ENCODE measurements at places on chromosomes 7 and 10.
A peak's percentile ranks its signal among the peaks of the same experiment; 100 is the strongest.

DNA sequence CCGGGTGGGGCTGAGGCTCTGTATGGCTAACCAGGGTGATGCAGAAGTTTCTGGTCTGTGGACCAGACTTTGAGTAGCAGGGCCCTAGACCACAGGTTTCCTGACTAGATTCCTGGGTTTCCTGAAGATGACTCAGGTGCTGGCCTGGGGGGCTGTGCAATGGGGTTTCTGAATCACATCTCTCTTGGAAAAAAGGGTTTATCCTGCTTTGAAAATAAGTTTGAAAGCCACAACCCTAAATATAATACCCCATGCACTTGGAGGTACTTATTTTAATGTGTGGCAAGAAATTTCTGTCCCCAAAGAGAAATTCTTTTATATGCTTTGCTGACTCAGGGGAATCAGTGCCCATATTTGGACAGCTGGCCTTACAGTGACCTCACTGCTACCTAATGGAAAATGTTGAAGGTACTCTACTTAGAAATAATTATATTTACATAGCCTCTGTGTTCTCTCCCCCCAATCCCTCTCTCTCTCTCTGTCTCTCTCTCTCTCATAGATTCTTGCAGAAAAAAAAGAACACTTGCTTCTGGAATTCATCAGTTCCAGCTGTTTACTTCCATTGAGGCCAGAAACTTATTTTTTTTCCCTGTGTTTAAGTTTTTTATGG lies 184.4 kb upstream of the LYZL2 start:
- DNase-seq, result no peak

DNA sequence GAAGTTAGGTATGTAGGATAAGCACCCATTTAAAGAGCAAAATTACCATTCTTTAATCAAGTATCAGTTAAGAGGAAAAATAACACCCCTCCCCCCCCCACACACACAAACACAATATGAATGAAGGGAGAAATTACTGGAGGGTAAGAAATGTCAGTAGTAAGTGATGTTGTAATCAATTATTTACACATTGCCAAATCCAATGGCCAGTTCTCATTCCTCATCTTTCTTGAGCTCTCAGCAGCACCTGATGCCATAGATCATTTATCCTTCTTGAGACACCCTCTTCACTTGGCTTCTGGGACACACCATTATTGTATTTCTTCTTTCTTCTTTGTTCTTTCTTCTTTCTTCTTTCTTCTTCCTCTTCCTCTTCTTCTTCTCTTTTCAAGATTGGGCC lies 33.7 kb upstream of the FAM3C start:
- no peak for DNase-seq

GRCh38 chr10:118139321-118139720 lies 92.6 kb upstream of the RAB11FIP2 start:
- DNase-seq, result no peak

DNA sequence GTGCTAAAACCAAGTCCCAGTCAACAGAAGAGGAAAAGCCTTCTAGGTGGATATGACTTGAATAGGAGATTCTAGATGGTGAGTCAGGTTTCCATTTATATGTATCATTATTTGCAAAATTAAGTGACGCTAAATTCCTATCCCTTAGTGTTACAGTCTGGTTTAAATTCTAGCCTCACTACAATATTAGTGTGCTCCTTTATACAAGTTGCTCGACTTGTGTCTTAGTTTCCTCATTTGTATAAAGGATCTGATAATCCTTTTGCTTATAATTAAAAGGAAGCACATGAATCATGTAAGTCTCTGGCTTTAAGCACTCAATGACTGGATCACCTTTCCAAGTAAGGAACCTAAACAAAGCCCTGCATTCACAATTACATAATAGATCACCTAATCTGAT lies 105.7 kb downstream of the SVOPL start:
- DNase-seq, result no peak

DNA sequence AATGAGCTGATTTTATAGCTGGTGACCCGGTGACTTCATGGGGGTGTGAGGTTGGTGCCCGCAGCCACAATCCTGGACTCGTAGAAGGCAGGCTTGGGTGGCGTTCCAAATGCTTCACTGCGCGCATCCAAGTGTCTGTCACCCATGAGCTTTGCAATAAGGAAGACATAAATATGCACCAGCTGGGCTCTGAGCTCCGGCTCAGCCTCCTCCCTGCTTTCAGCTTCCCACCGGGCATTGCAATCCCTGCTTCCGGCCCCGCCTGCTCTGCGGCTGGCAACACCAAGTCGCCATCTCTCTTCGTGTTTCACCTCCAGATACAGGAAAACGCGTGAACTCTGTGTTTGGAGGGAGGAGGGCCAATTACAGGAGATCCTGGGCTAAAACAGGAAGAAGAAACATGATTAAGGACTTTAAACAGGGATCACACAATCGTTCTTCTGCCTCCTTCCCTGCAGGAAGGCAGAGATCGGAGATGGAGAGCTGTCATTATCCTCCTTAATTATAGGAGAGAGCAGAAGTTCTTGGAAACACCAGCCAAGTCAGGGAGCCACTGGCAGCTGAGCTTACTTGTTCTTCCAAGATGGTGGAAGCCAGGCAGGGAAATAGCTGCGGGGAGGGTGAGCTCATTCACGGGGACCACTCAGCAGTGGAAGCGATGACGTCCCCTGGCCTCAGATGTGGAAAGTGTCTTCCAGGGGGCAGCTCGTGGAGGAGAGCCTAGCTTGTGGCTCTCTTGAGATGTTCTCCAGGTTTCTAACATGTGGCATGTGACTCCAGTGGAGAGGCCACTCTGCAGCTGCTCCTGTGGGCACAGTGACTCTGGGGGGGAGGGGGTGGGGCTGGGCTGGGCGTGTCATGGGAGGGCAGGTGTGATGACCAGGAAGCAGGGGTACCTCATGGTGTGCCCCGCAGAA lies 134.9 kb downstream of the CAMK1D start:
- no peak for DNase-seq

DNA sequence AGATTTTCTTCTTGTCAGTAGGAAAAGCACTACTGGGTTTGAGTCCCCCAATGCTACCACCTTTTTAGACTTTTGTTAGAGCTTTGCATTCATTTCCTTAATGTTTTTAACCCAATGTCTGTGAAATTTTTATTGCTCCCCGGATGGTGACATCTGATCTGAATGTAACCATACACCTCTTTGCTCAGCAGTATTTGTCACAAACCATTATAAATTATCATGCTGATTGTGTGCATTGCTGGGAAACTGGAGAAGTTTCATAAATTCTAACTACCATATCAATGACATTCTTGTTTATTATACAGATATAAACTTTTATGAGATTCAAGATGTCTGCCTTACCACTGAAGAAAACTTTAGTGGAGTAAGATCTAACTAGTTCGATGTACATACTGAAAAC lies 8.5 kb downstream of the NRP1 start:
- DNase-seq, result no peak

DNA sequence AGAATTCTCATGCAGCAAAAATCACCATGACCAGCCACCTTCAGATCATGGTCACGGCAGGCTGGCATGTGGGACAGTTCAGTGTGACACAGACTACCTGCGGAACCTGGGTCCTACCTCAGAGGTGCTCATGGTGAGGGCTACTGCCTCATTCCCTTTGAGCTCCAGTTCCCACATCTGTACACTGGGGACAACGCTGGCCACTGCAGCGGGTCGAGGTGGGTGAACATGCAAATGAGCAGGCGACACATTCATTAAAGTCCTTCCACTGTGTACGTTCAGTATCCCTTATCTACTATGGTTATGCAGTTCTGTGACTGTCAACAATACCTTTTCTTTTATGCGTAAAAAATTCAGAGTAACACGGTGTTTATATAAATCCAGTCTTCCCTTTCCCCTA lies 218.7 kb upstream of the AOAH start:
- DNase-seq, result no peak

DNA sequence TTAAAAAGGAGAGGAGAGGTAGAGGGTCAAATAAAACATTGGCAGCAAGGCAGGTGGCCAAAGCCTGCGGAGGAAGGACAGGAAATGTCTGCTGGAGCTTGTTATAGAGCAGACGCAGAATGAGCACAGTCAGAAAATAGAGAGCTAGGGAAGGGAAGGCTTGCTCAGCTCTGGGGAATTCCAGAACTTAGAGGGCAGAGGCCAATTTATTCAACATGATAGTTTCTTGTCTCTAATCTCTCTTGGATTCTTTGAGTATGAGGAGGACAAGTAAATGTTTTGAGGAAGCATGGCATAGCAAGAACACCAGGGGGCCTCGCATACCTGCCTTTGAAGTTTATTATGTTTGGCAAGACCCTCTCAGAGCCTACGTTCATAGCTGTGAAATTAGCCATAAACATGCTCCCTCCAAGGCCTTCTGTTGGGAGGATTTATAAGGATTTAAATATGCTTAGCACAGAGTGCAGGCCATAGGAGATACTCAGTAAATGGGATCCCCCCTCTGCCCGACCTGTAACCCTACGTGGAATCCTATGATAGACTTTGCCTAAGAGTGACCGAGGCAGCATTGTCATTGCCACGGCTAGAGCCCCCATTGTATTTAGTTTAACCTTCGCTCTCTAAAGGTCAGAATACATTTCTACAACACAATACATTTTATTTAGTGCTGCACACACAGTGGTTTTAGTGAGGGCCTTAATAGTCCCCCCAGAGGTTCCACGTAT lies 293.9 kb downstream of the CCDC3 start:
- DNase-seq, result peak; percentile 83

- no peak for DNase-seq
Observed at GRCh38 chr7:157318015-157318706, 18.6 kb upstream of the DNAJB6 start.

- no peak for DNase-seq
Observed at GRCh38 chr7:96034940-96035727, 262.8 kb downstream of the DYNC1I1 start.

DNA sequence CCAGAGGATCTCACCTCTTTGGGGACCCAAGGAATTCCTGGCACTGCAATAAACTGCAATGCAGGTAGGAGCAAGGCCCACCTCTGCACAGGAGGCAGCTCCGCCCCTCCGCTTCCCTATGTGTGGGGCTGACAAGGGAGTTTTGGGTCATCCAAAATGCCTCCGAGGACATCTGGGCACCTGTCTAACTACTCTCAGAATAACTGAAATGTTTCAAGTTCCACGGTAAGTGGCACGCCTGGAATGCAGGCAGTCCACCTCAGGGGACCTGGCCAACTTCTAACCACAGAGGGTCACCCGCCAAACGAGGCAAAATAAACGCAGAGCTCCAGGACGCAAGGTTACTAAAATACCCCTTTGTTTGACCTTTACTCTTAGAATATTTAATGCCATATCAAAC lies 102.5 kb downstream of the FGFR2 start:
- no peak for DNase-seq

DNA sequence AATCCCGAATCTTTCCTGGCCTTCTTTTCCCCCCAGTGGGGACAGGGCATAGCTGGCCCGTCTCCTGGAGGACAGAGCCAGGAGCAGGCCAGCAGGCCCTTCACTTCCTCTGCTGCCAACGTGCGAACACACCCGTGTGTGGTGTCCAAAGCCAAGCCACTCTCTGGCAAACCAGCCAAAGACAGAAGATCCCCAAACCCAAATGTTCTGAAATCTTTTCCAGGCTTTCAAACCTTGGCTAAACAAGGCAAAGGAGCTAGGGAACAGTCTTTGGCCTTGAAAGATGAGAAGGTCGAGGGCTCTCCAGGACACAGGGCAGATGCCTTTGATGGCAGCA lies 63.0 kb downstream of the PROSER2 start:
- DNase-seq, result no peak

GRCh38 chr10:125316436-125316835 lies 156.1 kb upstream of the CTBP2 start:
- no peak for DNase-seq

GRCh38 chr10:30645340-30645827 lies 15.8 kb upstream of the LYZL2 start:
- DNase-seq, result no peak

DNA sequence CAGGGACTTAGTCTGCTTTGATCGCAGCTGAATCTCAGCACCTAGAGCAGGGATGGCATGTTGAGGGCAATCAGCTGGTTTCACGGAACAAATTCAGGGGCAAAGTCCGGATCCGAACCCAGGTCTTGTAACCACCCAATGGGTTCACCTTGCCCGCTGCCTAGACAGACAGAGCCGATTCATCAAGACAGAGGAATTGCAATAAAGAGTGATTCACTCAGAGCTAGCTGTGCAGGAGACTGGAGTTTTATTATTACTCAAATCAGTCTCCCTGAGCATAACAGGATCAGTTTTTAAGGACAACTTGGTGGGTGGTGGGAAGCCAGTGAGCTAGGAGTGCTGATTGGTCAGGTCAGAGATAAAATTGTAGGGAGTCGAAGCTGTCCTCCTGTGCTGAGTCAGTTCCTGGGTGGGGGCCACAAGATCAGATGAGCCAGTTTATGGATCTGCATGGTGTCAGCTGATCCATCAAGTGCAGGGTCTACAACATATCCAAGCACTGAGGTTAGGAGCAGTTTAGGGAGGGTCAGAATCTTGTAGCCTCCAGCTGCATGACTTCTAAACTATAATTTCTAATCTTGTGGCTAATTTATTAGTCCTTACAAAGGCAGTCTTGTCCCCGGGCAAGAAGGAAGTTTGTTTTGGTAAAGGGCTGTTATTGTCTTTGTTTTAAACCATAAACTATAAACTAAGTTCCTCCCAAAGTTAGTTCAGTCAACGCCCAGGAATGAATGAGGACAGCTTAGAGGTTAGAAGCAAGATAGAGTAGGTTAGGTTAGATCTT lies 43.5 kb upstream of the CHST3 start:
- peak; percentile 61 for DNase-seq

- no peak for DNase-seq
Observed at GRCh38 chr10:93806903-93807302, 49.2 kb downstream of the LGI1 start.

- DNase-seq, result no peak
Observed at GRCh38 chr7:142152076-142152475, 40.6 kb downstream of the MGAM2 start.

GRCh38 chr10:21285742-21286331 lies 239.6 kb downstream of the SKIDA1 start:
- peak; percentile 55 for DNase-seq

GRCh38 chr7:34373940-34374339 lies 284.1 kb upstream of the NPSR1 start:
- no peak for DNase-seq

GRCh38 chr10:51640120-51640819 lies 59.1 kb downstream of the CSTF2T start:
- no peak for DNase-seq

GRCh38 chr7:54543051-54543488 lies 895 bp downstream of the VSTM2A start:
- peak; percentile 9 for DNase-seq

DNA sequence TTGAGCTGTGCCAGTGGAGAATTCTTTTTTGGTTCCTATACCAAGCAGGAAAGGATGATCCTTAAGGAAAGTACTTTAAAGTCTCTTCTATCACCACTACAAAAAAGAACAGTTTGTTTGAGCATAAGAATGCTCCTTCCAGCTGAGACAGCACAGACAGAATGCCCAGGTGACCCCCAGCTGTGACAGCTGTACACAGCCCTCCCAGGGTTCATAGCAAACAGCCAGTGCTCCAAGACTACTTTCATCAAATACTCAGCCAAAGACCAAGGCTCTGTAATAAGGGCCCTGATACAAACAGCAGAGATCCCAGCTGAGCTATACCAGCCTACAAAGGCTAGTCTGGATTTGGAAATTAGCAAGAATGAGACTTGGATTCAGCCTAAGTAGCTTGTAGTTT lies 65.7 kb downstream of the NXPH1 start:
- no peak for DNase-seq

- DNase-seq, result no peak
Observed at GRCh38 chr10:35347121-35347562, 10.8 kb downstream of the CCNY start.
